ENCODE measurements at places on chromosomes 12 and 14.

- DNase-seq: peak; percentile 85
These were observed 51.4 kb downstream of the WASHC3 start for GRCh38 chr12:102010265-102010994.

DNA sequence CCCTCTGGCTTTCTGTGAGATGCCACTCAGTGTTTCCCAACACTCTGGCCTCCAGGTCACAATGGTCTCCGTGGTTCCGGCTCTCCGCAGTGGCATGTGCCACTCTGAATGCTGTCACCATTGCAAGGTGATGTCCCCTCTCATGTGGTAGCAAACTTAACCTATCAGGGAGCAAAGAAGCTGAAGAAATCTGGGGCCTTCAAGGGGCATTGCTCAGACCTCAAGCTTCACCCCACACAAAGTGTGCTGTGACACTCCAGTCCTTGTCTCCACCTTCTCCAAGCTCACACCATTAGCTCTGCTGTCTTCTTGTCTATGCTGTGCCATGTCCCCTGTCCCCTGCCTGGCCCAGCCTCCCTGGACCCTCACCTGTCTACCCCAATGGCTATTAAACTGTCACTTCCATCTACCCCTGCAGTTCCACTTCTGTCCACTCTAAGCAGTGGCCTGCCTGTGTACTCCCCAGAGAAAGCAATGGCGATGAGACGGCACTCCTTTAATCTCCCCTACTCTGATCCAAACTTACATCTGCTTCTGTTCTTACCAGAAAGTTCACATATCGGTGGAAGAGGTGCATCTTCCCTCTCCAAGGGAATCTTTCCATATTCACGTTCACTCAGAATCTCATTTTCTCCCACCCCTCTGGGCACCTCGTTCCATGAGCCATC, 93.7 kb downstream of the DHRS2 start:
- DNase-seq: no peak

- no peak for DNase-seq
These were observed 1.8 kb upstream of the DYRK2 start for GRCh38 chr12:67646775-67647174.

- no peak for DNase-seq
These were observed 57.0 kb downstream of the KIF26A start for GRCh38 chr14:104195361-104195760.

DNA sequence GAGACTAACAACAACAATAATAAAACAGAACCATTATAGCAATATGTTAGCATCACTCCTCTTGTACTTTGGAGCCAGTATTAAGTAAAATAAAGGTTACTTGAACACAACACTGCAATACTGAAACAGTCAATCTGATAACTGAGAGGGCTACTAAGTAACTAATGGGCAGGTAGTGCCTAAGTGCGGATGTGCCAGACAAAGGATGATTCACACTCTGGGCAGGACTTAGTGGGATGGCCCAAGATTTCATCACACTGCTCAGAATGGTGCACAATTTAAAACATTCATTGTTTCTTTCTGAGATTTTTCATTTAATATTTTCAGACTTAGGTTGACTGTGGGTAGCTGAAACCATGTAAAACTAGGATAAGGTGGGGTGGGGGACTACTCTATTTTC, 131.9 kb upstream of the CAND1 start:
- no peak for DNase-seq

GRCh38 chr14:45650754-45651153, 397.8 kb upstream of the MIS18BP1 start:
- no peak for DNase-seq

GRCh38 chr12:62210422-62210821, 49.8 kb upstream of the USP15 start:
- DNase-seq: peak; percentile 64

DNA sequence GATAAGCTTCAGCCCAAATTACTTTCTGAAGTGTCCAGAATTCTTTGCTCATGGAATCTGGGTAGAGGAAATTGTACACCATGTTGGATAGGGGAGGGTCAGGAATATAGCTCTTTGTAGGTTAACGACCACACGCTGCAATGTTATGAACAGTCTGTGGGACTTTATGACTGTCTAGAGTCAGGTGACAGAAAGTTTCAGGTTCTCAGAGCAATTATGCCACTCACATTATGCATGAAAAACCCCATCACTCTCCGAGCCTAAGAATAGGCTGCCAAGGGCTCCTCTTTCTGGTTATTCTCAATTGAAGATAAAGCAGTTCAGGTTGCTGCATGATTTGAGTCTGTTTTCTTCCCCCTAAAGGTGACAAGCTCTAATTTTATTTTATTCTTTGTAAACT, 430.9 kb downstream of the ATP23 start:
- DNase-seq: no peak

- no peak for DNase-seq
These were observed 53.8 kb downstream of the TESC start for GRCh38 chr12:117045160-117046010.

DNA sequence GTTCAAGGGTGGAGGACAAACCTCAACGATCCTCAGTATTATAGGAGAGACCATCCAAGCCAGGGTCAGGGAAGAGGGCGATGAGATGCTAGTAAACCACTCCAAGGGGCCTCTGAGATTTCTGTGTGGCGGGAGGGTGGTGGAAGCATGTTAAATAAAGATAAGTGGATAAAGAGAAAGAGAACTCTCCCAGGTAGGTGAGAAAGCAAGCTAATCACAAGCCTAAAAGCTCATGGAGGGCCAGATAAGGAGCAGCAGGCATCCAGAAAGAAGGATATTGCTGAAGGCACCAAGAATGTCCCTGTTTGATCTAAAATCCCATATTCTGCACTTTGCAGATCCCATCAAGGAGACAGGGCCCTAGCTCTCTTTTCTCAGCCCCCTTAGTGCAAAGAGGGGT, 48.3 kb upstream of the PARP11 start:
- no peak for DNase-seq

DNA sequence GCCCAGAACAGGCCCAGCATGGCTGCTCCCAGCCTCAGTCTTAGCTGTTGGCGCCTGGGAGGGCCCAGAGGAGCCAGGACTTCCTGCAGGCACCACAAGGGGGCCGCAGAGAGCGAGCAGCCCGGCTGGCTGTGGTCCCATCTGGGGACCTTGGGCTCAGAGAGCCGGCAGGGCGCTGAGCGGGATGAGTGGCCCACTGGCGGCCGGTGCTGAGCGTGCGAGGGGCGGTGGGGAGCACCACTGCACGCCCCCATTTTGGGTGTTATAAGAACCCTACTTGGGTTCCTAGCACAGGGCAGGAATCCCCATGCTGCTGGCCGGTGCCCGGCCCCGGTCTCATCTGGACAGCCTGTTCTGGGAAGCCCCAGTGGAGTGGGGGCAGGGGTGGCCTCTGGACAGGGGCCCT, 25.9 kb upstream of the CRIP2 start:
- DNase-seq: peak; percentile 62
